NB4 (cell line): ENCODE measurements at places on chromosomes 11 and 22.

DNA sequence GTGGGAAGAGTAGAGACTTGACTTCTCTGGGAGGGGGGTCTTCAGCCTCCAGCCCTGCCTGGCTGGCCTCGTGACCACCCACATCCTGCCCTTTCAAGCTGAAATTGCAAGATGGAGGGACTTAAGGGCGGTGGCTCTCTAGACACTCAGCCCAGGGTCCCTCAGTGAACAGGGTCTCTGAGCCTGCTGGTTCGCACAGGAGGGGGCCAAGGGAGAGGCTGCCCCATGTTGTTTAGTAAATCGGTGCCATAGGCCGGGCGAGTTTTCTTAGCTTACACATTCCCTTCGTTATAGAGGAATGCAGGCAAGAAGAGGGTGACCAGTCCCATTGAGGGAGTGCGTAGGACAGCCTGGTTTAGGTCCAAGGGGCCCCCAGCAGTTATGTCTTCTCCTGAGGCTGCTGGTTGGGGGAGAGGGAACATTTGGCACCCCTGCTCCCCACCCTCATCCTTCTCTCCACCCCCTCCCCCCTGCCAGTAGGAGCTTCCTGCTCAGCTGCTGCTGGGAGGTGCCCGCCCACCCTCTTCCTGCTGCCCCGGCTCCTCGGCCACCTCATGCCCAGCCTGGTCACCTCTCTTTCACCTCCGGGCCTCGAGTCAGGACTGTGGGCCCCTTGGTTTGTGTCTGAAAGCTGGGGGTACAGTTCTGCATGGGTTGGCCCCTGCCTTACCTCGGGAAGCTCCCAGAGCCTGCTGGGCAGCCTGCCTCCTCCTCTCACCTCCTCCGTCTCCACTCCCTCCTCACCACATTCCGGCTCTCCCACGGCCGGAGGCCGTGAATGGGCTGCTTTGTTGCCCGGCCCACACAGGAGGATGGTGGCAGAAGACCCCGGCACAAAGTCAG, 3.9 kb downstream of the FRMD8 start:
- DNase-seq = no peak

DNA sequence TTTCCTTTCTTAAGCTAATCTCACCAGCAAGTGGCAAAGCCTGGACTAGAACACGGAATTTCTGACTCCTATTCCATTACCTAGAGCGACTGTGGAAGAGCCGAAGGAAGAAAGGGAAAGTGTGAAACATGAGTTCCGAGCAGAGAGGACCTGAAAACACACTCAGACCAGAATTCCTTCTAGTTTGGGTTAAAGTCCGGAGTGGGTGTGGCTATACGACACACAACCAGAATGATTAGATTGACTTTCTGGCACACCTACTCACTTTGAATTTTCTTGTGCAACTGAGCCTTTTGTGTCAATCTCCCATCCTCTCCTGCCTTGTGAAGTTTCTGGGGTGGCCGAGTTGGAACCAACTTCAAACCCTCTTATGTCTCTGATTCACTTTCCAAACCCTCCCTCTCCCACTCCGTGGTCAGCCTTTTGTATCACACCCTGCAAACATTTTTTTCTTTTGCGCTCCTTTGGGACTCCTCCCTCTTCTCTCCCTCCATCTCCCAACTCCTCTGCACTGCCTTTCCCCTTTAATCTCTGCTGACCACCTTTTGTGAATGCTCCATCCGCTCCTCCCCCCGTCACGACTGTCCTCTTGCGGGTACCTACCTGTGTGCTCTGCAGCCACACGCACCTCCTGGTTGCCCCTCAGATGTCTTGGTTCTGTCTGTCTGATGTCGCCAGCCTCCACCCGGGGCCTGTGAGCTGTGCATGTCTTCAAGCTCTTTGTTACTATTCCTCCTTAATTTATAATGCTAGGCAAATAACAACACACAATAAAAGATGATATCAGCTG, 86.3 kb upstream of the BLID start:
- DNase-seq = no peak

DNA sequence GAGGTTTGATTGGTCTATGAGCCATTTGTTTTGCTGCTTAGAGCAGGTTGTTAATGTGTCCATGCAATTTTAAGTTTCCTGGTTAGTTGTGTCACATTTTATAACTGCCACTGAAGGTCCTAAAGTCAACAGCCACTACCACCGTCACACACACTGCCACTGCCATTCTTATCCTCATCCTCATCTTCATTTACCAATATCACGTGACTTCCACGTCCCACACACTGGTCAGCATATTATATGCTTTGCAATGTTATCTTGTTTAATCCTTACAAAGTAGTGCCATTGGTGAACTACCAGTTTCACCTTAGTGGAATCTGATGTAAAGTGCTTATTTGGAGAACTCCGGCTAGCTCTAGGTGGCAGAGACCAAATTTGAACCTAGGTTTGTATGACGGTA, 9.7 kb downstream of the MMP26 start:
- DNase-seq = no peak

GRCh38 chr11:98136357-98136756, 884.4 kb upstream of the CNTN5 start:
- DNase-seq = peak; percentile 11

GRCh38 chr11:22456993-22457762, 119.0 kb downstream of the SLC17A6 start:
- DNase-seq = no peak

DNA sequence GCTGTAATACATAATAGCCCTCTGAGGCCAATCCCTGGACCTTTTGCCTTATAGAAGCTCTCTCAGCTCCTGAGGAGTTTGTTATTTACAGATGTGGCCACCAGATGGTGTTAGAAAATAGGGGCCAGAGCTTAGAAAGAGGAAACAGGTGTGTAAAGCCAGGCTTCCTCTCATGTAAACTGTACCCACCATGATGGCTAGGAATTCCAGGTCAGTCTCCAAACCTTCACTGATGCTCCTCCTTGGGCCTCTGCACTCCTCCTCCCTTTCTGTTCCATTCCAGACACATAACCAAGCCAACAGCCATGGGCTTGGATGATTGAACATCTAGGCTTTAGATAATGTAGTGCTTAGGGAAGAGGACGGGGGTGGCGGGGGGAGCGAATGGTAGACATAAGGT, 39.7 kb downstream of the USP35 start:
- DNase-seq = peak; percentile 79

DNA sequence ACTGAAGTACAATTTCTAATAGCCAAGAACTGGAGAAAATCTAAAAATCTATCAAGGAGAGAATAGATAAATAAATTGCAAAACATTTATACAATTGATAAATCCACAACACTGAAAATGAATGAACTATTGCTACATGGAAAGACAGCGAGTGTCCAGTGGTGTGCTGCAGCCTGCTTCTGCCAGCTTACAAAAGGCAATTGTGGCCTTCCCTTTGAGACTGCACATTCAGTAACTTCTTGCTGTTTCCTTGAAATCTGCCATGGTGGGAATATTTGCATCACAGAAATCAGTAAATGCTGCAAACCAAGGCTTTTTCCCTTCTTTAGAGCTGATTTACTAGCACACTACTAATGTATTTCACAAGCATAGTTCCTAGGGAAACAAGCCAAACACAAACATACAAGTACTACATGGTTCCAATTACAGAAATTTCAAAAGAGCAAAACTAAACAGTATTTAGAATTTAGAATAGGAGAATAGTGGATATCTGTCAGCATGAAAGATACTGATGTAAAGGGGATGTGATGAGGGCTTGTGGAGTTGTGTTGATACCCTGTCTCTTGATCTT, 76.9 kb upstream of the TRIM77 start:
- no peak for DNase-seq

GRCh38 chr11:117309310-117309709, 6.7 kb downstream of the BACE1 start:
- DNase-seq = no peak

DNA sequence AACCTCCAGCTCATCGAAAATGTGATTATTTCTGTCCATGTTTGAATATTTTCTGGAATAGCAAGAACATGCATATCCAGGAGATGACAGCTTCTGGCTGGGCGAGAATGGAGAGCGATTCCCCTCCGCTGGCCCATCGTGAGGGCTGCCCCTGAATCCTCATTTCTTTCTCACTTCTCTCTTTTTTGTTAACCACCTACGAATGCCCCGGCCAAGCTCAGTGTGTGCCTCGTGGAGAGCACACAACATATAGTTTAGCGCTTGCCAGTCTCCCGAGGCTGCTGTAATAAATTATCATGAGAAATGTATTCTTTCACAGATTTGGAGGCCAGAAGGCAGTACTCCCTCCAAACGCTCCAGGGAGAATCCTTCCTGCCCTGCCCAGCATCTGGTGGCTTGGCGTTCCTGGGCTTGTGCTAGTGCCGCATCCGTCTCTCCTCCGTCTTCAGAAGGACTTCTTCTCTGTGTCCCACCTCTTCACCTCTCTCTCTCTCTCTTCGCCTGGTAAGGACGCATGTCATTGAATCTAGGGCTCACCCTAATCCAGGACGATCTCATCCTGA, 1306.0 kb downstream of the TBC1D22A start:
- DNase-seq = no peak

- no peak for DNase-seq
Observed at GRCh38 chr11:45807792-45808238, 2.9 kb downstream of the SLC35C1 start.

DNA sequence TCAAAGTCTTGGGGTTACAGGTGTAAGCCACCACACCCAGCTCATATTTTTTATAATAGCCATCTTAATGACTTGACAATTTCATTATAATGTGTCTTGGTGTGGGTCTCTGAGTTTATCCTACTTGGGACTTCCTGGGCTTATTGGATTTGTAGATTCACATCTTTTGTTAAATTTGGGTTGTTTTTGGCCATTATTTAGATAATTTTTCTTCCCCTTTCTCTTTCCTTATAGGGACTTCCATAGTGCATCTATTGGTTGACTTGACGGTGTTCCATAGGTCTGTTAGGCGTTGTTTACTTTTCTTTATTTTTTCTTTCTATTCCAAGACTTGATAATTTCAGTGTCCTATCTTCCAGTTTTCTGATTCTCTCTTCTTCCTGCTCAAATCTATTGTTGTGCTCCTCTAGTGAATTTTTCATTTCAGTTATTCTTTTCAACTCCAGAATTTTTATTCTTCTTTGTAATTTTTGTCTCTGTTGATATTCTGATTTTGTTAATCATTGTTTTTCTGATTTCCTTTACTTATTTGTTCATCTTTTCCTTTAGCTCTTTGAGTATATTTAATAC, 45.6 kb downstream of the RRM1 start:
- no peak for DNase-seq

DNA sequence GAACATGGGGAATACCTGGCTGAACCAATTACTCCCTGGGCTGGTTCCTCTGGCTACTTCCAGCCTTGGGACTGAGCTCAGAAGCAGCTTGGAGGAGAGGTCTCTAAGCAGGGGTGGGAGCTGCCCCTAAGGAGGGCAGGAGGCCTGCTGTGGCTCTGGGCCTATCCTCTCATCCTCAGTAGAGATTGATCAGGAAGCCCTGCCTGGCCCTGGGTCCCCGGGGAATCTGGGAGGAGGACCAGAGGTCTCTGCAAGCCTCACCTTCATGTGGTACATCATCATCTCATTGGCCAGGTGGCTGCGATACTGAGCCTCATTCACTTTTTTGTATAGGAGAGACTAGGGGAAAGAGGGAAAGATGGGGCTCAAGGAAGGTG, 91.1 kb downstream of the PDE2A start:
- no peak for DNase-seq

- DNase-seq = no peak
Observed at GRCh38 chr11:61976420-61976800, 9.0 kb upstream of the FTH1 start.

- no peak for DNase-seq
Observed at GRCh38 chr11:66291303-66291705, 390 bp upstream of the TMEM151A start.

- DNase-seq = no peak
Observed at GRCh38 chr11:126060757-126061171, 1.9 kb downstream of the CDON start.

- DNase-seq = peak; percentile 70
Observed at GRCh38 chr22:44116755-44117684, 63.7 kb upstream of the PARVG start.

DNA sequence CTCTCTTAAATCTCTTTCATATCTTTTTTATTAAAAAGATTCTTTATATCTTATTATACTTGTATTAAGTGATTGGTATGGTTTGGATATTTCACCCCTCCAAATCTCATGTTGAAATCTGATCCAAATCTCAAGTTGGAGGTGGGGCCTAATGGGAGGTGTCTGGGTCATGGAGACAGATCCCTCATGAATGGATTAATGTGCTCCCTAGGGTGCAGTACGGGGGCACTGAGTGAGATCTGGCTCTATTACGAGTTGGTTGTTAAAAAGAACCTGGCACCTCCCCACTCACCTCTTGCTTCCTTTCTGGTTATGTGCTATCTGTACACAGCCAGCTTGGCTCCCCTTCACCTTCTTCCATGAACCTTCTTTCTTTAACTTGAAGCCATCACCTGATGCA, 149.6 kb downstream of the CWF19L2 start:
- DNase-seq = no peak

- peak; percentile 57 for DNase-seq
Observed at GRCh38 chr22:45314054-45314721, 4.5 kb downstream of the FAM118A start.

DNA sequence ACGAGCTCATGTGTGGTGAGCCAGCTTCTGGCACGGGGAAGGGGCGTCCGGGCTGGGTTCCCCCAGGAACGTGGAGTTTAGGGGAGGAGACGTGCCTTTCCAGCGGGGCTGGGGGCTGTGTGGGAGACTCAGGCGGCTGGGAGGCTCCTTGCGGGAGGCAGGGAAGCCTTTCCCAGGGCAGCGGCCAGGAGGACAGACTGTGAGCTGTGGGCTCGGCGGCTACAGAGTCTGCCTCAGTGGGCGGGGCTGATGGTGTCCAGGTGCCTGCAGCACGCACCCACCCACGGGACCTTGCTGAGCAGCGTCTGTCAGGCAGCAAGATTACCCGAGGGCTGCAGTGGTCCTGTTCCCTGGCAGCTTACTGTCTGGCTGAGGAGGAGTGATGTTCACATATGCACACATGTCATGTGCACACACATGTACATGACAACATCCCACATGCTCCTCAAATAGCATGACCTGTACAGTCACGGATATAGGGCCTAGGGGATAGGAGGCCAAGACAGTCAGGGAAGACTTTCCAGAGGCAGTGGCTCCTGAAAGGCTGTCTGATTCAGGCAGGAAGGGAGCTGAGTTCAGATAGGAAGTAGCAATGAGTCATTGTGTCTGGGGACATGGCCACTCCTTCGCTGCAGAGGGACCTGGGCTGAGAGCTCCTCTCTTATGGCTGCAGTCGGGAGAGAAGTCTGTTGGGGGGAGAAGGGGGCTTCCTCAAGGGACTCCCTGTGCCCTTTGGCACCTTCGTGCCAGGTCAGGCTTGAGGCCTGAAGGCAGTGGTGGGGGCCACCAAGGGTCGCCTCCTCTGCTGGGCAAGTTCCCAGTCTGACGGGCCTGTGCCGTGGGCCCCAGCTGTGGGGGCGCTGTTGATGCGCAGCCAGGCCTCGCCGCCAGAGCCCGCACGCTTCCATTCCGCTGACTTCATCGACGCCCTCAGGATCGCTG, 23.3 kb upstream of the PPP6R3 start:
- peak; percentile 86 for DNase-seq

DNA sequence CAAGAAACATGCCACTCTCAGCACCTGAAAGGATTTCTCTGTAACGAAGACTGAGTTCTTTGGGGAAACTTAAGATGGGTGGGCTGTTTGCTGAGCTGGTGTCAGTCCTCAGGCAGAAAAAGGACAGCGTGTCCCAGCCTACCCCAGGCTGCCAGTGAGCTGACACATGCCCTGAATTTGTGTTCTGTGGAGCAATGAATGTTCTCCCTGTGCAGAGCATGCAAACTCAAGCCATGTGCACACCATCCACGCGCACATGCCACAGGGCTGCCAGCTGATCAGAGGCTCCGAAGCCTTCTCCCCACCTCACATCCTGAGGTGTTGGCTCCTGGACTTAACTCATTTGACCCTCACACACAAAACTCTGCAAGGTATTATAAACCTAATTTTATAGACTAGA, 104.9 kb downstream of the KCNC1 start:
- DNase-seq = no peak
